ENCODE measurements at places on chromosomes 6 and 20.

- DNase-seq: no peak
Measured at GRCh38 chr20:39658662-39659409, 696.7 kb downstream of the DHX35 start.

- DNase-seq: no peak
Measured at GRCh38 chr20:31695849-31696804, 26.5 kb downstream of the BCL2L1 start.

- DNase-seq: no peak
Measured at GRCh38 chr6:43127180-43127579, 43.9 kb upstream of the SRF start.

GRCh38 chr6:105015482-105015881, 58.6 kb downstream of the LIN28B start:
- no peak for DNase-seq

- no peak for DNase-seq
Measured at GRCh38 chr6:1379017-1379787, 10.2 kb upstream of the FOXF2 start.

- no peak for DNase-seq
Measured at GRCh38 chr6:154969796-154970195, 25.3 kb upstream of the TIAM2 start.

- DNase-seq: no peak
Measured at GRCh38 chr6:130765181-130765727, 62.0 kb upstream of the SMLR1 start.

GRCh38 chr6:11380969-11381744, 148.7 kb upstream of the NEDD9 start:
- no peak for DNase-seq

GRCh38 chr6:110265273-110265672, 85.0 kb downstream of the CDC40 start:
- no peak for DNase-seq

- DNase-seq: no peak
Measured at GRCh38 chr6:34022873-34023255, 123.0 kb downstream of the GRM4 start.

DNA sequence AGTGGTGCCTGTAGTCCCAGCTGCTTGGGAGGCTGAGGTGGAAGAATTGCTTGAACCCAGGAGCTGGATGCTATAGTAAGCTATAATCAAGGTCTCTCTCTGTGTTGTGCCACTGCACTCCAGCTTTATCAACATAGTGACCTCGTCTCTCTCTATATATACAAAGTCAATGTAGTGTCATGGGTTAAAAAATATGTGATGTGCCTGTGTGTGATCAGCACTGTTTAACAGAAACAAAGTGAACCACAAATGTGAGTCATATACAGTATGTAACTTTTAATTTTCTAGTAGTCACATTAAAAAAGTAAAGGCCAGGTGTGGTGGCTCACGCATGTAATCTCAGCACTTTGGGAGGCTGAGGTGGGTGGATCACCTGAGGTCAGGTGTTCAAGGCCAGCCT, 85.3 kb upstream of the RNF24 start:
- no peak for DNase-seq

DNA sequence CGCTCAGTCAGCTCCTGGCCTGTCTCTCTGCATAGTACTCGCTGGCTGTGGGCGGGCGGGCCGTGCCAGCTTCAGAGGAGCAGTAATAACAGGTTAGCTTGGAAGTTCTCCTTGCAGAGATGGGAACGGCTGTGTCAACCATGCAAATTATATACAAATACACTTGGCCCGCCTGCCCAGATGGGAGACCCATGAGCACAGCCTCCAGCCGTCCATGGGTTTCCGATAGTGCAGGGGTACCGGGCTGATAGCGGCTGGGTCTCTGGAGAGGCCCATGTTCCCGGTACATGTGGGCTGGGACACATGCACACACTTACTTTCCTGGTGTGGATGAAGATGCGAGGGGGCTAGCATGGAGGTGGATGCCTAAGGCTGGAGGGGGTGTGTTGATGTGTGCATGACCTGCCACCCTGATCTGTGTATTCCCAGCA, 12.8 kb upstream of the ZNF831 start:
- DNase-seq: no peak

DNA sequence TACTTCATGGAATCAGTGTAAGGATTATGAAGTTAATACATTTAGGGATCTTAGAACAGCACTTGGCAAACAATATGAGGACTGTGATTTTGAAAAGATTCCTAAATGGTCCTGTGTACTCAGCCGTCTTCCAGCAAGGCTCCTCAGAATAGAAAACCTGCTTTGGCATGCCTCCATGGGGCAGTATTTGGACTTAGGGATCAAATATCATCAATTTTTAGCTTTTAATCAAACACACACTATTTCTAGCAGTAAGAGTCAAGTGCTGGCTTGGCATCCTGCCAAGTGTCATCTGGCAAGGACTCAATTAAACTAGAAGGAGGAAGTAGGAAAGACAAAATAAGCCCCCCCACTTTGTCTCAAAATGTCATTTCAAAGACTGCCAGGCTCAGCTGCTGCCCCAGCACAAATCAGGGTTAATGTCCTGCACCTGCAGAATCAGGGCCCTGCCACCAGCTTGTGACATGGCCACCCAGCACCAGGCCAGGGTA, 40.8 kb downstream of the IYD start:
- DNase-seq: no peak

GRCh38 chr6:165663736-165664558, 906 bp upstream of the PDE10A start:
- DNase-seq: no peak

GRCh38 chr6:82651845-82652335, 288.3 kb downstream of the TPBG start:
- DNase-seq: no peak

- DNase-seq: peak; percentile 71
Measured at GRCh38 chr6:89297695-89298351, 17.3 kb downstream of the GABRR2 start.

DNA sequence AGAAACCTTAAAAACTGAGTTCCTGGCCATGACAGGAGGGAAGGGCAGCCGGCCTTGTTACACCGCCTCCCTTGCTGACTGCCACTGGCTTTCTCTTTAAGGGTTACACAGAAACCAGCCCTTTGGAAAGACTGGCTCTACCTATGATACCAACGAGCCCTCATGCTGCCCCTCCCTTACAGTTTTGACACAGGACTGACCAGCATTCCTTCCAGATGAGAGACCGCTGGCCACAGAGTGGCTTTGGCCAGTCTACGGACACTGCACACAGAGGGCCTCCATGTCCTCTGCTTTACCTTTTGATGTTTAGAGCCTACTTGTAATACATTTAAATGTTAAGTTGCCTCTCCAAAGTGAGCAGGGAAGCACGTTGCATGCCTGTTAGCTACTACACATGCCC, 243.2 kb upstream of the GMDS start:
- DNase-seq: no peak

DNA sequence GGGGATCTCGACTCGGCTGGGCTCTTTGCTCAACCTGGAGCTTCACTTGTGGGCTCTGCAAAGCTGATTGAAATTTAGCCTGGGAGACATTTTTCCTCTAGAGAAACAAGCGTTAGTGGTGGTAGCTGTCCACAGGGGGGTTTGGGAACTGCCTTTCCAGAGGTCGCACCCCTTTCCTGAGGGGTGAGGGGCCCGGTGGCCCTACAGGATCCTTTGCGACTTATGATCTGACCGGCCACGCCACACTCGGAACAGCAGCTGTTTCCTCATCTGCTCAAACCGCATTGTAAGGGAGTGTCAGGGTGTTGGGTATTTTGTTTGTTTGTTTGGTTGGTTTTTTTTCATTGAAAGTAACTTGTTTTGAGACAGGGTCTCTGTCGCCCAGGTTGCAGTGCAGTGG, 21.0 kb downstream of the PNLDC1 start:
- no peak for DNase-seq

DNA sequence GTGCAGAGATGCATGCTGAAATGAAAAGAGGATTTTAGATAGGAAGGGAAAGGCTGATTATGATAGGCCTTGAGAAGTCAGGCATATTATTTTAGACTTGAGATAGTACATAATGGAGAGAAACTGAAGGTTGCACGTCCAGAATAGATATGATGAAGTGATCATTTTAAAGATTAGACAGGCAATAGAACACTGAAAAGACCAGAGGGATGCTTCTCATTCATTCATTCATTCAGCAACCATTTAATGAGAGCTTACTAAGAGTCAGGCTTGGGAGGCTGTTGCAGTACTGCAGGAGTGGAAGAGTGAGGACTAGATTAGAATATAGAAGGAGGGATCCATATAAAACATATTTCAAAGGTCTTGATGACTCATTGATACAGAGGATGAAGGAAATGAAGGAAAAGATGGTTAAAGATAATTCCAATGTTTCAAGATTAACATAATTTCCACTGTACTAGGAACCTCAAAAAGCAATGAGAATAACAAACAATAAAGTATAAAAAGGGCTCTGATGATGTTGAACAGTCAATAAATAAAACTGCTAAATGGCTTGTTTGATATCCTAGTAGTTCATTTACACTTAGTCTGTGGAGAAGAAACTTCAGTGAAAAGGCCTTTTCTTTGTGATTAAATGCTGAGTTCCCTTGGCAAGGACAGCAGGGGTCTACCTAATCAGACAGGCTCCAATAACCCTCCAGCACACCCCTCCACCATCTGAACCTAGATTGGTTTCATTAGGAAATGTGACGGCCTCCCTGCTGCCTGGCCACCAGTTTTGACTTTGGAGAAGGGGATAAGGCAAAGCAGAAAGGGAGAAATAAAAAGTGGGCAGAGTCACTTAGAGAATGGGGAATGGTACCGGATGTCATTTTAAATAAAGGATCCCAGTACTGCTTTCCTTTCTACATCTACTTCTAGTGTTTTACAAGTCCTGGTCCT, 5.3 kb upstream of the FBXO9 start:
- DNase-seq: no peak

DNA sequence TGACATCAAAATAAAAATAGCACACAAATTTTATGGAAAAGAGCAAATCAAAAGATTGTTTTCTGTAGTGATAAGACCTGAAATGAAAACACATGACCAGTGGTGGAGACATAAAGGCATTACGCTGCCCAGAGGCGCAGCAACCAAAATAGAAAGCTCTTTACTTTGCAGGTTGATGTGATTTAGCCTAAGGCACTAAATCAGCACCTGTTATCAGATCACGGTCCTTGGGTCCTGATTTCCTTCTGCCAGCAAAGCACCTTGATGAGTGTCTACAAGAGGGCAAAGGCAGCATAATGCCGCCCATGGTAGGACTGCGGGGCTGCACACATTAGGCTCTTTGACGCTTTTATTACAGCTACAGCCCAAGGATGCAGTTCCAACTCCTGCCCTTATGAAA, 19.3 kb upstream of the RAMACL start:
- DNase-seq: no peak

- no peak for DNase-seq
Measured at GRCh38 chr6:167275001-167275400, 16.1 kb upstream of the UNC93A start.

DNA sequence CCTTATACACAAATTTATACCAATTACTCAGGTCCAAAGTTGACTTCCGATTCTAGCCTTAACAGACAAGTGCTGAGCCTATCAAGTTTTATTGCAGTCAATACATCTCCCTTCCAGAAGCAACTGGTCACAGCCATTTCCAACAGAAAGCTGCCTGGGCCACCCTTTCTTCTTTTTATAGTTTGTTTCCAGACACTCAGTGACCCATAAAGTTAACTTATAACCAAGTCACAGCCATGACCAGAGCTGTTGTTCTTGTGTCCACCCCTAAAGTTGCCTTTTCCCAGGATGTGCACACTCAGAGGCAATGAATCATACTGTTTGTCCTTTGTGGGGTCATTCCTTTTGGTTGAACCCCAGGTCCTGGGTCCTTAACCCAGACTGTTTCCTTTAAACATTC, 89.9 kb downstream of the CD83 start:
- DNase-seq: no peak

DNA sequence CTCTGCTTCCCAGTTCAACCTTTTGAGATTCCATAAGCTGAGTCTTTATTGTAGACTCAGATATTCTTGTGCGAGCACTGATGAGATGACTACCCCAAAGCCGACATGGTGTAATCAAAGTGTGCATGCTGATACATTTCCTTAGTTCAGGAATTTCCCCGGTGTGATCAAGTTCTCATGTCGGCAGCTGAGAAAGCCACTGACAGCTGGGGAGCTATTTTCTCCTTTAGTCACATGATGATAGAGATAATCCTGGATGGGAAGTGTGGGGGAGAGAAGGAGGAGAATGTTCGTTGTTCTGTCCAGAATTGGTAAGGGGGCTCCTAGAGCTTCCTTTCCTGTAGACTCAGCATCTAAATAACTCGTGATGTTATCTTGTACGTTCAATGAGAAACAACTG, 7.7 kb upstream of the CAP2 start:
- DNase-seq: no peak

DNA sequence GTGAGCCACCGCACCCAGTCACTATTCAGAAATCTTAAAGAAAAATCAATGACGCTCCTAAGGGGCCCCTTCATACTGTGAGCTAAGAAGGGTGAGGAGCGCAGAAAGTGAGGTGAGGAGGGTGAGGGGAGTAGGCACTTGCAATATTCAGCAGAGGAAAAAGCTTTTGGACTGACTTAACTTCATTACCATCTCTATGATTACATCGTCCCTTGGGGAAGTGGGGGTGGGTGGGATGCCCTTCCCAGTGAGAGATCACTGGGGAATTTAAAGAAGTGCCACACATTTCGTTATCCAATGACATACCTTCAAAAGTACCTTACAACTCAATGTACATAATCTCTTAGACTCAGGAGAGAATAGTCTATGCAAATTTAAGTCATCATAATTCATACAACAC, 46.5 kb downstream of the SMLR1 start:
- DNase-seq: no peak

- DNase-seq: no peak
Measured at GRCh38 chr6:148348335-148348734, 5.7 kb downstream of the SASH1 start.

DNA sequence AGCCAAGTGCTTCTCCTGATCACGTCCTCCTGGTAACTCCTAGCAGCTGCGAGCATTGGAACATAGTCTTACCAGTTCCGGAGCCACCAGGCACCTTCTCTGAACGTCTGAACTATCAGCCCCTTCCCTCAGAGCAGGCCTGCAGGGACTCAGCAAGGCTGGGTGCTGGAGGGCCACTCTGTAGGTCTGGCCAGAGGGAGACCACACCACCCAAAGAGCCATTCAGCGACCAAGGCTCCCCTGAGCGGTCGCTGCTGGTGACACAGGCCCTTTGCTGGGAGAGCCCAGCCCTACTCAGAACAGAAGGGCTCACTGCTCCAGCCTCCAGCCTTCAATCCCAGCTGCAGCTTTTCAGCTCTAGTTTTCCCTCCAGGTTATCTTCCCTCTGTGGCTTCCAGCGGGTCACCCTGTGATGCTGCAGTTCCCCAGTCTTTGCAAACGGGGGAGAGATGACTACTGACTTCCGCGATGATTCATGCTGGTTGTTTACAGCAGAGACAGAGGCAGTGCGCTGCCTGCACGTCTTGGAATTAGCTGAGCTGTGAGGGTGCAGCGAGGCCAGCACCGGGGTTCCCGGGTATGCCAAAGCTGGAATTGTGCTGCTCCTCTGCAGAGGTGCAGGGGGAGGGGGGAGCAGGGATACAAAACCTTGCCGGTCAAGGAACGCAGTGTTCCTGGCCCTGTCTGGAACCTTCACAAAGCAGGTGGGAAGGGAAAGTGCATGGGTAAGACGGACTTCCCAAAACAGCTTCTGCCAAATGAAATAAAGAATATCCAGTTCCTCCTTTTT, 161.4 kb downstream of the LY86 start:
- peak; percentile 80 for DNase-seq

- no peak for DNase-seq
Measured at GRCh38 chr20:41903586-41903985, 285.4 kb upstream of the CHD6 start.

- no peak for DNase-seq
Measured at GRCh38 chr20:36405255-36405654, 99.1 kb downstream of the DLGAP4 start.

Measured in activated CD4-positive, alpha-beta T cell treated with anti-CD3 and anti-CD28 coated beads, Interleukin-2, Interleukin-6, amounts not matched to agents 100 ng/mL and 50 ng/mL, durations not matched to agents 16 hours and 8 hours (primary cell).